ENCODE measurements at places on chromosomes 11 and 22.
A peak's percentile ranks its signal among the peaks of the same experiment; 100 is the strongest.

- DNase-seq, result no peak
Observed at GRCh38 chr11:35905646-35906276, 38.1 kb upstream of the LDLRAD3 start.

- no peak for DNase-seq
Observed at GRCh38 chr22:44001521-44001920, 22.6 kb upstream of the PARVB start.

- DNase-seq, result no peak
Observed at GRCh38 chr11:121109471-121109870, 8.4 kb downstream of the TECTA start.

GRCh38 chr11:117415358-117415896 lies 87.8 kb downstream of the CEP164 start:
- DNase-seq, result no peak

GRCh38 chr22:46007003-46007847 lies 30.3 kb upstream of the WNT7B start:
- no peak for DNase-seq

- DNase-seq, result peak; percentile 8
Observed at GRCh38 chr22:26846645-26847044, 189.3 kb downstream of the MIAT start.

GRCh38 chr11:40029391-40029790 lies 1430.1 kb downstream of the LRRC4C start:
- no peak for DNase-seq

GRCh38 chr11:66842896-66843775 lies at the start of gene RCE1:
Gene RCE1, plus strand, starts transcription at chr11:66843441. Its CDS starts 15 bp downstream, at chr11:66843456.
- peak; percentile 93 for DNase-seq

DNA sequence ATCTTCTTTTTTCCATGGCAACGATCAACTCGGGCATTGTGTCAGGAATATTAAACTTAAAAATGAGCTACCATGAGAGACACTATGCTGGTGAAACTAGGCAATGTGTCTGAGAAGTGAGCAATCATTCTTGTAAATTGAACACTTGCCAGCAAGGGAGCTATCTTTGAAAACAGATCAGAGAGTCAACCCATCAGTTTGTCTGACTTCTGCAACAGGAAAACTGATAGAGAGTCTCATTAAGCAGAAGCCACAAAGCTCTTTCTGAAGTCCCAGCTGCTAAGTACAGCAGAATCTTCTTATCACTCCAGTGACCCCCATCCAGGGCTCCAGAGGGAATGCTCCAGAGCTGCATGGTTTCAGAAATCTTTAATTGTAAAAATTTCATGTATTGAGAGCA lies 114.7 kb downstream of the MSANTD4 start:
- no peak for DNase-seq

DNA sequence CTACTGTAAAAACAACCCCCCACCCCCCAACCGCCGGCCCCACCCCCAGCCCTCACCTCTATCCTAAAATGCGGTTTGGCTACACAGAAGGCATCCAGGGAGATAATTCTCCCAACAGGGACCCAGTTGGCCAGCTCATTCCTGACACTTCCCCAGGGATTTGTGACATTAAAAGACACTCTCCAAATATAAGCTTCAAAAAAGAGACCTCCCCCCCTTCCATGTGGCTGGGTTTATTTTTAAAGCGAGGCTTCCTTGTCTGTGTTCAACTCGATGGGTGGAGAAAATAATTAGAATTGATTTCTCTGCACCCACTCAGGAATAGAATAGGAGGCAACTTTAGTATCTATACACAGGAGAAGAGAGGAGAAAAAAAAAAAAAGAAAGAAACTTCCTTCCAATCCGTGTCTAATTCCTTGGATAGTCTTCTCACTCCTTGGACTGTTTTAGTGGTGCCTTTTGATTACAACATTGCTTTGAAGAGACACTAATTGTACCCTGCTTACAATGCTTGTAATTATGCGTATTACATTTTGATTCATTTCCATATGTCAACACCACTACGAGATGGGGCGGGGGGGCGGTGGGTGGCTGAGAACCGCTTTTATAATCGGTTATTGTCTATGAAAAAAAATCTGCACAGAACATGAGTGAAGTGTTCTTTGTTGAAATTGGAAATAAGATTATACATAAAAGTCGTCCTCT lies 500.4 kb downstream of the MIAT start:
- DNase-seq, result no peak

DNA sequence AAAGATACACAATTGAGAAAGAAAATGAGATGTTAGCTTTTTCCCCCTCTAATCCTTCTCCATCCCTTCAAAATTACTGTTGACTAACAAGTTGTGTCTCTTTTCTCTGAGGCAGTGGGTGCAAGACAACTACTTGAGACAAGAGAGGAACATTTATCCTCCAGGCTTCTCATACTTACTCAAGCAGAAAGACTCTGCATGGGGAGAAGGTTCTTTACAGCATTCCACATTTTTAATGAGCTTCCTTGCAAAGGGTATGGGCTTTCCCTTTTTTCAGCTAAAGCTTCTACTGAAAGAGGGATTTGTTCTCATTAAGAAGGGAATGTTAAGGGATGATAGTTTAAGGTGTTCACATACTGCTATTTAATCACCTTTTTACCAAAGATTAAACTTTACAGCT lies 47.8 kb downstream of the PAX6 start:
- DNase-seq, result no peak

DNA sequence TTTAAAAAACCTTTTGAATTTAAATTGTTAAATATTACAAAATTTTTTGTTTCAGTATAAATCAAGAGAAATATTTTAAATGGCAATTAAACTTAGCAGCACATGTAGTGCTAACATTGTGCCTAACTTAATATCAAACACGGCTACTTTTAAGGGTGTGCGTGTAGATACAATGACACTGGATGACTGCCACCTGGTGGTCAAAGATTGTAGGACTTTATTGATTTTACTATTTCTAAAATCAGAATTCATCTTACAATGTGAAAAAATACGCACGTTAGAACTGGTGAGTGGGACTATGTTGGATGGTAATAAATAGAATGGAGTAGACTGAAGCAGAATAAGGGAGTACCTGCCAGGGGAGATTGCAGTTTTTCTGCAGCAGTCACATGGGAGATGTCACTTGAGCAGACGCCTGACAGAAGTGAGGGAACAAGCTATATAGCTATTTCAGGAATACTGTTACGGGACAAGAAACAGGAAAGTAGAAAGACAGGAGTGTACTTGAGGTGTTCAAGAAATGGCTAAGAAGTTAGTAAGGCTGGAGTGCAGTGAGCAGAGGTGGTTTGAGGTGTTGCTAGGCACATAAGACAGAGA lies 52.9 kb downstream of the UVRAG start:
- peak; percentile 53 for DNase-seq

GRCh38 chr11:19589567-19590260 lies 122.9 kb upstream of the NAV2 start:
- no peak for DNase-seq

- DNase-seq, result no peak
Observed at GRCh38 chr22:27107824-27108223, 450.4 kb downstream of the MIAT start.

DNA sequence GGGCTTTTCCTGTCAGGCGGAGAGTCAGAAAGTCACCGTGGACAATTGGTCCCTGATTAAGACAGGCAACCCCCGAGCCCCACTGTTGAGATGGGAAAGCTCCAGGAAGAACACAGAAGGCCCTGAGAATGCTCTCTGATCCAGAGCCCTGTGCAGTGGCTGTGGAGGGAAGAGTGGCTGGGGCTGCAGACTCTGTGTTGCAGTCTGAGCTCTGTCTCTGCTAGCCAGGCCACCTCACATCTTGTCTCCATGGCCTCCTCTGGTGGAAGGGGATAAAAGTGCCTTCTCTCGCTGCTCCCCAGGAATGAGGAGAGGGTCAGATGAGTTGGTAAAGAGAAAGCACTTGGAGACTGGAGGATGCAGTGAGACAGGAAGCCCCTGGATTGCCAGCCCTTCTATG lies 141.2 kb downstream of the CEP164 start:
- DNase-seq, result no peak

GRCh38 chr11:118898400-118899295 lies 15.0 kb downstream of the CXCR5 start:
- no peak for DNase-seq

- no peak for DNase-seq
Observed at GRCh38 chr11:114059984-114060391, 477 bp downstream of the ZBTB16 start.

- DNase-seq, result peak; percentile 28
Observed at GRCh38 chr11:78039919-78040671, 17.0 kb upstream of the KCTD14 start.

DNA sequence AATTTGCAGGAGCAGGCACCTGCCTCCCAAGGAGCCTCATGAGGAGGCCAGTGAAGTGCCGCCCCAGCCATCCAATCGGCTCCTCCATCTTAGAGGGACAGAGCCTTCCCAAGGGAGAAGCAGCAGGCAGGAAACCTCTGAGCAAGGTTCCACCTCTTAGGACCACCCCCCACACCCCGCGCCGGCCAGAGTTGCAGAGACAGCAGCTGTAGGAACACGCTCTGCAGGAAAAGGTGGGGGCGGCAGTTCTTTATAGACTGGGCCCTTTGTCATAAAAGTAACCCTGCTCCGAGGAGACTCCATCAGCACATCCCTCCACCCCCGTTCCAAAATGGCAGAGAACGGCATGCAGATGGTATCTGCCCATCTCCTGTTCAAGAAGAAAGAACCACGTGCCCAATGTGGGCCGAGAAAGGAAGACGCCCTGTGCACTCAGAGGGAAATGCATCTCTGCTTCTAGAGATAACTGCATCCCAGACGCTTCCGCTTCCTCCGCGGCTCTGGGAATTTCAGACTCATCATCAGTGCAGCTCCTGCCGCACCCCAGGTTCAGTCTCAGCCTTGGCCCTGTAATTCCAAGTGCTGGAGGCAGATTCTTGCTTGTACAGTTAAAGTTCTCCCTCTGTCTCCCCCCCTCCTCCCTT lies 98.5 kb downstream of the SPATA19 start:
- DNase-seq, result no peak

DNA sequence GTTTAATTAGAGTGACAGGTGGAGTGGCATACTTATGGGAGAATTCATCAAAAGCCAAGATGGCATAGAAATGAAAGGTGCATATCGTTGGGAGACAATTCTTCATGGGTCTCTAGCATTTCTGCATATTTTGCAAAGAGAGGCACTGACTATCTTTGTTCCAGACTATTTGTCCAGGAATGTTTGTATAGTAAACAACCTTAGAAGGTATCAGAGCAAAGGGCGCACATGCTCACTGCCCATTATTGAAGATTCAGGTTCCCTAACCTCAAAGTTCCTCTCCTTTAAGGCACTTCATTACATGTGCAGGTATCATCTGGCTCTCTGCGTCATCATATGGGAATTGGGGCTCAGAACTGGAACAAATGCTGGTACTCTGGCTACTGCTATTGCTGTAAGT lies 4.7 kb upstream of the NEU3 start:
- DNase-seq, result no peak

DNA sequence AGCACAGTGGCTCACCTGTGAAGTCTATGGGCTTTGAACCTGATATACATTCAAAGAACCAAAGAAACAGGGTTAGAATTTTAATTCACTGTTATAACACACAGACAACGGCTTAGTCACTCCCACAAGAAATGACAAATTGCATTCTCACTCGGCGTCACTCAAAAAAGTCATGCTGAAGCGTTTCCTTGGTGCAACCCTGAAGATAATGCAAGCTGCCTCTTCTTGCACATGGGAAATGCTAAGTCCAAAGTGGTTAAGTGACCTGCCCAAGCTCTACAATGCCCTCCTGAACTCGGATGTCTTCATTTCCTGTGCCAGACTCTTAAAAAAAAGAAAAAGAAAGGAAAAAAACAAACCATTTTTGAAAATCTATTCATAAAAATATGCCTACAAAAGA lies 10.0 kb downstream of the LGR4 start:
- DNase-seq, result no peak

DNA sequence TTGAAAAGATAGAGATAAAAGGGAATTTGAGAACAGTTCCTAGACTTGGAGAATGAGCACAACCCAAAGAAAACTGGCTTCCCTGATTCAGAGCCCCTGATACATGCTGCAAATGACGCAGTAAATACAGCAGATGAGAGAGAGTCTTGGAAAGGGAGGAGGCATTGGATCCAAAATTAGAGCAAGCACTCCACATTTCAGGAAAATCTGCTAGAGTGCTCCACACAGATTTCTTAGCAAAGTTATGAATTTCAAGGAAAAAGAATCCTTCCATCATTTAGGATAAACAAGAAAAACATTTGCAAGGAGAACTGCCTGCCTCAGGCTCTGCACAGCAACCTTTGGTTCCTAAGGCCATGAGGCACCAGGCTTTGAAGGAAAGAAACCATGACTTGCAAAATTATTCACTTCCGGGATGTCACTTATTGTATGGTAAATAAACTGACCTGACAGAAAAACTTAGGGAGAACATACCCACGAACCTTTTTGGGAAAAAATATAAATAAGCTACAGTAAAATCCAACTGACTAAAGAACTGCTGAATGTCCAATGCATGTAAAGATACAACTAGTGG lies 89.8 kb upstream of the RTL6 start:
- DNase-seq, result no peak

DNA sequence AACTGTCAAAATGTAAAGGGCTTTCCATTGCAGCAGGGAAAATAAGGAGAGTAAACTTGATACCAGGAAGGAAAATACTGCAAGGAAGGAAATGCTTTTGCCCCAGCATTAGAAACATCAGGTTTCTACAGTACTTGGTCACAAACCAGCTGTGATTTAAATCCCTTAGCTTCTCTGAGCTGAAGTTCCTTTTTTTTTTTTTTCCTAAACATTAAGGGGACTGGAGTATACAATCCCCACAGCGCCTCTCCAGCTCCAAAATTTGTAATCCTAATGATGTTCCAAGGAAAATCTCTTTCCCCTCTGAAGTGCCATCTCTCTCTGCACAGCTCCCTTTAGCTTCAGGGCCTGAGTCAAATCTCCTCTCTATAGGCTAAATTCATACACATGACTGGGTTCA lies 220.5 kb upstream of the PITPNB start:
- no peak for DNase-seq

- no peak for DNase-seq
Observed at GRCh38 chr22:27150544-27150941, 493.2 kb downstream of the MIAT start.

DNA sequence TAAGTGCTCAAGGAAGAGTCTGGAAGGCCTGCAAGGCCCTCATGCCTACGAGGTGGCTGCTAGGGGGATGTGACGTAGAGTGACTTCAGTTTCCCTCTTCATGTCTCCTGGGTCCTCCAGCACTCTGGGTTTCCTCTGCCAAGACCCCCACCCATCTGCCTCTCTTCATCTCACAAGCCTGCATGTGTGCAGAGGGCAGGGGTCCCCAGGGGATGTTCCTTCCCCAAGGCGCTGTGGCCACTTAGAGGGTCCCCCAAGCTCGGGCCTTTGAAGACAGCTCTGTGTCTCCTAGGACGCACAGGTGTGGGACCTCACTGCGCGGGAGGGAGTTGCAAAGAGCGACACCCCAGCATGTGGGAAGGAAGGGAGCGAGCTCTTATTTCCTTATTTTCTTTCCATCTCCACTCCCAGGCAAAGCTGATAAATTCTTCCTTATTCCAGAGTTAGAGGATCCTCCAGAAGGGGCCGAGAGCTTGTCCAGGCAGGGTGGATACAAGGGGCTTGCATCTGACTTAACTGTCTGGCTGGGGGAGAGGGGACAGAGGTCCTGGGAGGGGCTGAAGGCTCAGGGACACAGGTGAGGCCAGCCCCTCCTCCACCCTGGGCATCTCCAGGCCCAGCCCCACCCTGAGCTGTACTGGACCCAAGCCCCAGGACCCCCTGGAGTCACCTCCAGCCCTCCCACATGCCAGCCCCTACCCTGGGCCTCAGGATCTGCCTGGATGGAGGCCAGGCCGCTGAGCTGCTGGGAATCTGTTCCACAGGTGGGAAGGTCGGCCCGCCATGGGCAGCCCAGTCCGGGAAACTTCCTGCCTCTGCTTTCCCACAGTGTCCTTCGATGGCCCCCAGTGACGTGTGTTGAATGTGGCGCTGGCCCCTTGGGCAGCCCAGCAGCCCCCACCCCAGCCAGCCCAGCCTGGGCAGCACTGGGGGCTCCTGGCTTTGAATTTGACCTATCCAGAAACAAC lies 59.7 kb upstream of the KCNQ1OT1 start:
- DNase-seq, result no peak

All from activated CD4-positive, alpha-beta T cell treated with anti-CD3 and anti-CD28 coated beads, Interleukin-2, amount 50 U/mL, for 16 hours (primary cell).